ENCODE measurements at places on chromosomes 2 and 18.

GRCh38 chr2:13057671-13058070 is 340.9 kb downstream of the TRIB2 start:
- DNase-seq = no peak

GRCh38 chr2:48459921-48460320 is 70.0 kb upstream of the STON1 start:
- DNase-seq = no peak

DNA sequence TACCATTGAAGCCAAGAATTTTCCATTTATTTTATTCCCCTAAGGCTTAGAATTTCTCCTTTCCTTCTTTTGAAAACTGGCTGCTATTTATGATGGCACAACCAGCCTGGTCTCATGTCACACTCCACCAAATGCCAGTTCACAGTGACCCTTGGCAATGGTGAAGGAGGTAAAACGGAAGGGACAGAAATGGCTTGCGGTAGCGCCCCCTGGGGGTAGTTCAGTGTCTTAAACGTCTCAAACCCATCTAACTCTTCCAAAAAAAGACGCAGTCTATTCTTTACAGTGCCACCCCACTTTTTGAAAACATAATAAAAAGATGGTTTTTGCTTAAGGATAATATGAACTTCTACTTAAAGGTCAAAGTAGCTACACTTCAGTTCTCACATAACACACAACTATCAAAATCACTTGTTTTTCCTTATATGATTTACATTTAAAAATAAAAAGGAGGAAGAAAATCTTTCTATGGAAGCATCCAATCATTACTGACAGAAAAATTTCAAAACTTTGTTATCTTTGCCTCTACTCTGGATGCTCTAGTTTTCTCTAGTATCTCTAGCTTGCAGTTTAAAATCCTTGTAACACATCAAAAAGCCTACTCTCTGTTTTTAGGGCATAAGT is 28.0 kb downstream of the PNO1 start:
- no peak for DNase-seq

- DNase-seq = no peak
These were observed 143.0 kb downstream of the HNMT start for GRCh38 chr2:138107288-138107687.

DNA sequence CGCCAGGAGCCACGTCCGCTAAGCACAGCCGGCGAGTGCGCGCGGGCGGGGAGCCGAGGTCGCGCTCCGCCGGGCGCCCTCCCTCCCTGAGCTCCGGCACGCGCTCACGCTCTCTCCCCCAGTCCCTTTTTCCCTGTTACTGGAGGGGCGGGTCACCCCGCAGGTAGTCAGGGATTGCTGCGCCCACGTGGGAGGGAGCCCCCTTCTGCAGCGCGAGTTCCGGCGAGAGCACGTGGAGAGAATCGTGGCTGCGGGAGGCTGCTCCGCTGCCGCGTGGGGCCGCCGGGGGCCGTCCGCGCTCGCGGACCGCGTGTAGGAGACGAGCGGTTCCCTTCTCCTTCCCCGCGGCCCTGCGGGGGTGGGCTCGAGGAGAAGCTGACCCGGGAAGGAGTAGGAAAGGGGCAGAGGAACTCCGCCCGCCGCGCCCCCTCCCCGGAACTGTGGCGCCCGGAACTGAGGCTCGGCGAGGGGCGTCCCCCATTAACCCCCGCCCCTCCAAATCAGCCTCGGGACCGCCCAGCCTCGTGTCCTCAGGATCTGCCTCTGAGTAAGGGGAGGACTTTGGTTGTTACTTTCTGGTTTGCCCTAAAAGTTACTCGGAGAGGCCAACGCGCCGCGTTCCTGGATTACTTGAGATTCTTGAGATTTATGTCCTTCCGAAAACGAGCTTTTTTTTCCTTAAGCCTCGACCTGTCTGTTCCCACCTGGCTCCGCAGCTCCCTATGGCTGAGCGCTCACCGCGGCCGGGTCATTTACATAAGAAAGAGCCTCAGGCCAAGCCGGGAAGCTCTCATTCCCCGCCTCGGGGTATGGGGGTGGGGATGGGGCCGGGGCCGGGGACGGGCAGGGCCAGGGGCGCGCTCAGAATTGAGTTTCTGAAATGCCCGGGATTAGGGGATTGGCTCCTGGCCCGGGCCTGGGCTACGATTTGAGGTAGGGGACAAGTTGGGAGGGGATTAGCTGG is 1.1 kb downstream of the HK2 start:
- DNase-seq = no peak

DNA sequence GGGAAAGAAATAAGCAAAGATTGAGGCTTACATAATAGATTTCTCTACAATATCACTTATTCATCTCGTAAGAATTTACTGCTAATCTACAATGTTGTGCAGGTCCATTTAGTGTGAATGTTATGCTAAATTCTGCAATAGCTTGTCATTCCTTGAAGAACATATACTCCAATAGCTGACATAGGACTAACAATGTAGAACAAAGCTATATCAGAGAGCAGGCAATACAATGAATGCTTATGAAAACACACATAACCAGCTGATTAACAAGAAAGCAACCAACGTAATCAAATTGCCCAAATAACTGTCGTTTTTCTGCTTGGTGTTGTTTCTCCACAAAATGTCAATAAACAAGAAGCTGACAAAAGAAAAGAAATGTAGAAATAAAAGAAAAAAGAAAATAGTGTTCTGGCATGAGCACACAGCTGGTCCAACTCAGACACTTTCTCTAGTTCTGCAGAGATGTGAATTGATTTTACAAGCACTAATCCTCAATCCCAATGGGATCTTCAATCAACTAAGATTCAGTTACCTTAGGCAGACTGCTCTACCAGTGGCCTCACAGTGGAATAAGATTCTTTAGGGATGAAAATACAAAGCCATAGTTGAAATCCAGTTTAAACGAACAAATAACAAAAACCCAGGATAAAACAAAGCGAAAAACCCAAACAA is 1024.7 kb upstream of the PIK3C3 start:
- no peak for DNase-seq

- DNase-seq = no peak
These were observed 749.2 kb downstream of the ADCYAP1 start for GRCh38 chr18:1653873-1654272.

GRCh38 chr2:29954316-29954715 is 32.9 kb upstream of the ALK start:
- DNase-seq = no peak

DNA sequence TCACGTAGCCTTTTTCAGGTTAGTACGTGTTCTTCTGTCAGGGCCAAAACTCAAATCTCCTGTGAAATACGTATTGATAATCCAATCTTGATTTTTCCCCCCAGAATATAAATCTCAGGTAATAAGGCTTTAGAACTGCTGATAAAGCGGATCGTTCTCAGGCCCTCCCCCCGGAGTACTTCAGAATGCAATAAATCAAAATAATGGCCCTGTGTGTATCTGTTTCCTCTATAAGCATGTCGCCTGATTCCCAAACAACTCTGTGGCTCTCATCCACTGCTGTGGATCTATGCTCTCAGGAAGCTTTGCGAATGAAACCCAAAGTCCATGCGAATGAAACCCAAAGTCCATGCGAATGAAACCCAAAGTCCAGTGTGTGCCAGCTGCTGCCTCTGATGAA is 49.4 kb downstream of the IMPA2 start:
- DNase-seq = no peak

- no peak for DNase-seq
These were observed 354.7 kb downstream of the PARD3B start for GRCh38 chr2:204899983-204900382.

DNA sequence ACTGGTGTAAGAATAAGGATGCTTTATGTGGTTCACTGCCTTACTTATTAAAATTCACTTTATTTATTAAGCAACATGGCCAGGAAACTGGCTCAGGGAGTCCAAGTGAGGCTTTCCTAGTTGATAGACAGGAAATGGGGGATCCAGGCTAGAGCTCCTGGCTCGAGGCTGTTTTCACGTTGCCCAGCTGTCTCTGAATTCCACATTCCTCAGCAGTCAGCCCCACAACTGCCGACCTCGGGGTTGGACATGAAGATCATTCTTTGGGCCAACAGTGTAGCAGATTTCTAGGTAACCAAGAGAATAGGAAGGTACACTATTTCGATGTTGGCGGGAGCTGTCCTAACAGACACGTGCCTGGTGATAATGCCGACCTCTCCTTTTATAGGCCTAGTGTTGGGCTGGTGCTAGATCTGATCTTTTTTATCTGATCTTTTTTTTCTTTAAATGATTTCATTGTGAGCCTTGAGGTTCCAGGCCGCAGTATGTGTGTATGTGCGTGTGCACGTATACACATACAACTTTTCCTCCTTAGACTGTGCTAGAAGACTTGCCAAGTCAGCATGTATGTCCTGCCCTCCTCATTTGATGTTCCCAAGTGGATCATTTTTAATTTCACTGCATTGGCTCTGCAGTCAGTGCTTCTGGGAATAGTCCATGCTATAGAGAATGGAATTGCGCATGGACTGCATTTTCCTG is 103.5 kb downstream of the CABLES1 start:
- DNase-seq = no peak

DNA sequence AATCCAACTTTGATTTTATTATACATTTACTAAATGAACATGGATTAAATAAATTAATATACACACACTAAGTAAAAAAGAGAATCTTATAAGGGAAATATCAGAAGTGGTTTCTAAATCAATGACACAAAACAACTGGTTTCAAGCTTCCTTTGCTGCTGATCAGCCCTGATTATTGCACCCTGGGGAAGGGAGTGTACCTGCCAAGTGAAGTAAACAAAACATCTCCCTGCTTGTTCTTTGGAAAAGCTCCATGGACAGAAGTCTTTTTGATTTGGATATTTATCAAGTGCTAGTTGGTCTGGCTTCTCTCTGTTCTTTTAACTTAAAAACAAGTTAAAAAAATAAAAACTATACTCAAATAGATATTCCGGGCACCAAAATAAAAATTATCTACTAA is 190.1 kb downstream of the PDE11A start:
- DNase-seq = no peak

- no peak for DNase-seq
These were observed 12.6 kb upstream of the ELAC1 start for GRCh38 chr18:50955253-50955652.

DNA sequence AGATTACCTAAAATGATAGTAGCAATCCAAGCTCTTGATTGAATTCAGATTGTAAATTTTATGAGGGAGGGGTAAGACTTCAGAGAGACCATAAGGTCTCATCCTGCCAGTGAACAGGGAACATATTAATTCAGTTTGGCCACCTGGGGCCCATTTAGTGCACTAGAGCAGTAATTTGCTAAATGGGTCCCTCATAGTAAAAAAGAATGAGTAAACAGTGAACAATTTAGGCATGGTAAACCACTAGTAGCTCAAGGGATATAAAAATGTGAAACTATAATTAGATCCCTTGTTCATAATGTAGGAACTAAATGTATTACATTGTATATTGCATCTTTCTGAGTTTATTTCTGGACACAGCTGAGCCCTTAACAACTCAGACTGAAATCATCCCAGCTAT is 4.9 kb upstream of the PHLPP1 start:
- no peak for DNase-seq

GRCh38 chr2:278927-279320 is 9.0 kb downstream of the ALKAL2 start:
- DNase-seq = no peak

DNA sequence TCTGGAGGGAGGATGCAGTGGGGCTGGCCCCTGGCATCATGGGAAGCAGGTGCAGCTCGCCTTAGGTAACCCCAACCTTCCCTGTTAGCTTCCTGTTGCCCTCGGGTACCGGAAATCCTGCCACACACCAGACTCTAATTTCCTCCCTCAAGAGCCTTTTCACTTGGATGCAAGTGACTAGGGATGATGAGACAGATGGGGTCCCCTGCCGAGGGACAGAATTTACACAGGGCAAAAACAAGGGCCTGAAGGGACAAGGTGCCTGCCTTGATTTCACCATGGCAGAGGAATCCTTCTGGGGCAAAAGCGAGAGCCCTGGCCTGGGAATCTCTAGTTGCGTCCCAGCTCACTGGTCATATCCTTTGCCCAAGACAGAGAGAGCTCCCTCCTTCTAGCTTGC is 263.1 kb downstream of the LOXHD1 start:
- DNase-seq = no peak

GRCh38 chr2:218991674-218992168 is 1.5 kb downstream of the CRYBA2 start:
- DNase-seq = no peak

DNA sequence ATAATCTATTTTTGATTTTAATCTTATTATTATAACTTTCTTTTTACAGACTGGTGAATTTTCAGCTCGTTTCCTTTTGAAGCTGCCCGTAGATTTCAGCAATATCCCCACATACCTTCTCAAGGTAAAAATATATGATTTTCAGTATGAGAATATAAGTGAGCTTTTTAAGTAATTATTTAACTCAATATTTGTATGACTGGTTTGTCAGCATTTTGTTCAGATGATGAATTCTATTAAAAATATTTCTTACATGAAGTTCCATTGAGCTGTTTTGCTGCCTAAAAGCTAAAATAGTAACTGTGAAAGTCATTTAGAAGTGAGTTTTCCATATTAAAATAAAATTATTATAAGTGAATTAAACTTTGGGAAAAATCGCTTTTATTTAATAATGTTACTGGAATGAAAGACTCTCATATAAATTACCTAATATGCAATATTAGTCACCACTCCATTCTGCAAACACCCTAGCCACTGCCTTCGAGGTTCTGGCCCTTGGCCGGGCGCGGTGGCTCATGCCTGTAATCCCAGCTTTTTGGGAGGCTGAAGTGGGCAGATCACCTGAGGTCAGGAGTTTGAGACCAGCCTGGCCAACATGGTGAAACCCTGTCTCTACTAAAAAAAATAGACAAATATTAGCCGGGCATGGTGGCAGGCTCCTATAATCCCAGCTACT is 155.3 kb downstream of the BABAM2 start:
- no peak for DNase-seq

DNA sequence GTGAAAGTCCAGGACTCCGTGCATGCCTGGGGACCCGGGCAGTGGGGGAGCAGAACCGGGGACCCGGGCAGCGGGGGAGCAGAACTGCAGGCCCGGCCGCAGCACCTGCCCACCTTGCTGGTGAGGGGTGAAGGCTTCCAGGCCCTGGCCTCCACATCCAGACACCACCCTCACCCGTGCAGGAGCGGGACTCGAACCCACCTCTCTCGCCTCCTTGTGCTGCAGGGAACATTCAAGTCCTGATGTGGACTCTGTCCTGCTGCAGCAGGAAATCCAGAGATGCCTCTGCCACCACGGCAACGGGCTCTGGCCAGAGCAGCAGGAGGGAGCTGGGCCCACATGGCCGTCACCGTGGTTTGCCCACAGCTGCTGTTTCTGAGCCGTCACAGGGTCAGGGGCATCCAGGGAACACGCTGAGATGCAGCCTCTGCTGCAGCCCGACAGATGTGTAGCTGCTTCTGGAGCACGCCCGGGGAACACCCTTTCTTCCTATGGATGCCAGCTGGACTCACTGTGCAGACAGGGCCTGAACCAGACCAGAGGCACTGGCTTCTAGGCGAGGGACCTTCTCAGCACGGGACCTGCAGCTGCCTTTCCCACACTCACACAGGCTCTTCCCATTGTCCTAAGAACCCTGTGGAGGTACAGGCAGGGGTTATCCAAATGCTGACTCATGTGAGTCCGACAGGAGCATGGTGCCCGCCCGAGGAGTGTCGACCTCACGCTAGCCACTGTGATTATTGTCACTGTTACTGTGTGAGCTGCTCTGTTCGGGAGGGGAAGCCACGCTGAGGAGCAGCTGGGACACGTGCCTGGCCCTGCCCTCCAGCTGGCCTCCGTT is 89.2 kb upstream of the CTDP1 start:
- DNase-seq = peak; percentile 63
